HuH-7 (cell line): ENCODE measurements at places on chromosomes 12 and 14.

GRCh38 chr14:32495435-32495734 lies 166.3 kb downstream of the AKAP6 start:
- DNase-seq = no peak

- DNase-seq = no peak
Measured at GRCh38 chr14:62081951-62082350, 319.7 kb downstream of the SNAPC1 start.

GRCh38 chr12:33245434-33245833 lies 194.2 kb downstream of the SYT10 start:
- DNase-seq = no peak

DNA sequence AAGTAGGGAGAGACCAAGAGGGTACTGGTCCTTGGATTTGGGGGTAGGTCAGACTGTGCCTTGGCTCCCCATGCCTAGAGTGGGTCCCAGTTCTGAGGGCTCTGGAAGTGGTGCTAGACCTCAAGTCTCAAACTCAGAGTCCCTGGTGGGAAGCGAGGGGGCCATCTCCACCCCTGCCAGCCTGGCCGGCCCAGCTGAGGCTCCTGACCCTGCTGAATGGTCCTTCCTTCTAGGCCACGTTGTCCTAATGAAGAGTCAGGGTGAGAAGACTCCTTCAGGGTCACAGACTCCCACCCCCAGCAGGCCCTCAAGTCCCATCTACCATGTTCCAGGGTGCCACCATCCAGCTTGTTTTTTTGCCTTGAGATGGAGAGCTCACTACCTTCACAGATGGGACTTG lies 12.9 kb downstream of the SERPINA6 start:
- DNase-seq = no peak

DNA sequence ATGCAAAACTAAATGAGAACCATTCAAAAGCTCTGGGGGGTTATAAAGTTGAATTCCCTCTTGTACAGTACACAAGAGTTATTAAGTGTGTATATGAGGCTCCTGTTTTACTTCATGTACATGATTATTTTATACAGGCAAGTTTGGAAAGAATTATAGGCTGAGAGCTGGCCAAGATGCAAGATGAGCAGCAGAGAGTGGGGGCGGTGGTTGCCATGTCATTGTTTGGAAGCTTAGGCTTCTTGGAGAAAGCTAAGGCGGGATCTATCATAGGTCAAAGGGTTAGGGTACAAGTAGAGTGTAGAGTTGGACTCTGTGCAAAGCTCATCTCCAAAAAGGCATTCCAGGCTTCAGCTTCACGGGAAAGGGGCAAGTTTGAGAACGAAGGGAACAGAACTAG lies 297.1 kb upstream of the TBX3 start:
- no peak for DNase-seq

- no peak for DNase-seq
Measured at GRCh38 chr12:13039328-13039956, 4.7 kb upstream of the FAM234B start.

- no peak for DNase-seq
Measured at GRCh38 chr14:56811593-56812363, 1.5 kb upstream of the OTX2 start.

DNA sequence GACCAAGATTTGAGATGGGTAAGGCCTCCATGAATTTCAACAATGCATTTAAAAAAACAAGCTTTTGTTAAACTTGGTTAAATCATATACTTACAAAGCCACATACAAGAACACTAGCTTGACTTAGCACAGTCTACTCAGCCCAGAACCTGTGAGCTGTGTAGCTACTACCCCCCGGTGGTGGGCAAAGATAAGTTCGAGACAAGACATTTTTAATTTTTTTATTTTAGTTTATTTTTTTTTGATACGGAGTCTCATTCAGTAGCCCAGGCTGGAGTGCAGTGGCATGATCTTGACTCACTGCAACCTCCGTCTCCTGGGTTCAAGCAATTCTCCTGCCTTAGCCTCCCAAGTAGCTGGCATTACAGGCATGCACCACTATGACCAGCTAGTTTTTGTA lies 3.7 kb upstream of the NECAP1 start:
- DNase-seq = no peak

- DNase-seq = no peak
Measured at GRCh38 chr14:105399466-105399775, 1.1 kb downstream of the TEX22 start.
